ENCODE measurements at places on chromosomes 3 and 15. TPM values are rescaled to one million over a fixed set of nuclear protein-coding genes. Genes with fewer than 3 reads are reported as not detected.

GRCh38 chr15:41971895-41972252 is 483 bp downstream of the EHD4 start:
- DNase-seq: no peak

- no peak for DNase-seq
Observed at GRCh38 chr3:16071206-16071605, 103.3 kb upstream of the GALNT15 start.

- no peak for DNase-seq
Observed at GRCh38 chr3:87076946-87077345, 86.0 kb upstream of the VGLL3 start.

GRCh38 chr3:41974223-41974622 is 12.3 kb upstream of the ULK4 start:
- DNase-seq: no peak

DNA sequence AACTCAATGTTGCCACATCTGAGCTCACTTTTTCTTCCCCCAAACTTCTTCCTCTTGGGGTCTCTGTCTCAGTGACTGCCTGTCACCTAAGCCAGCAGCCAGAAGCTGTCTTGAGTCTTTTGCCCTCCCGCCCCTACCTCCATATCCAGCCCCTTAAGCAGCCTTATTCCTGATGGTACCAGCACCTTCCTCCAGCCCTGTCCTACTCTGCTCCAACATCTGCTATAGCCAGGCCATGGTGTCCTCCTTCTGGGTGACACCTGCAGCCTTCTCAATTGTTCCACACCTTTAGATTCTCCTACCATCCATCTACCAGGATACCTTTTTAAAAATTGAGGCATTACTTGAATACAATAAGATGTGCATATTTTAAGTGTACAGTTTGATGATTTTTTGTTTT is 53.8 kb downstream of the EPHB3 start:
- no peak for DNase-seq

DNA sequence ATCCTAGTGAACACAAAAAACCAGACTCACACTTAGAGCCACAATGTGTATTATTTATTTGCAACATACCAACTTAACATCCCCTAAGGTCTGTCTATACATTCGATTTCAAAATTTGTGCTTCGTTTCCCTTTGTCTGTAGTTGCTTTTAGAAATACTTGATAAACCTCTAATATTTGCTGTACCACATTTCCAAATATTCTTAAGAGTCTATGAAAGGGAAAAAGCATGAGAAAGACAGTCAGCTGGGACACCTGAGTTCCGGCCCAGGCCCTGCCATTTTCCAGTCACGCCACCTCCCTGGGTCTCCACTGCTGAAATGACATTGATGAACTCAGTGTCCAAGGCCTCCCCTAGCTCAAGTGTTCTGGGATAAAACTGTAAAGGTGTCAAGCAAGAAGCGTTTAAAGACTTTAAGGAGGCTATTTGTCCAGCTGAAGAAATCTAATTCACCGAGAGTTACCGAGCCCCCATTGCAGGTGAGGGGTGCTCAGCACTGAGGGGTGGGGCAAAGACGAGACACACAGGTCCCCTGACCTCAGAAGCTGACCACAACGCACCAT is 26.6 kb downstream of the LRRC2 start:
- no peak for DNase-seq

GRCh38 chr3:117150628-117151027 is 441.0 kb downstream of the TUSC7 start:
- DNase-seq: no peak

DNA sequence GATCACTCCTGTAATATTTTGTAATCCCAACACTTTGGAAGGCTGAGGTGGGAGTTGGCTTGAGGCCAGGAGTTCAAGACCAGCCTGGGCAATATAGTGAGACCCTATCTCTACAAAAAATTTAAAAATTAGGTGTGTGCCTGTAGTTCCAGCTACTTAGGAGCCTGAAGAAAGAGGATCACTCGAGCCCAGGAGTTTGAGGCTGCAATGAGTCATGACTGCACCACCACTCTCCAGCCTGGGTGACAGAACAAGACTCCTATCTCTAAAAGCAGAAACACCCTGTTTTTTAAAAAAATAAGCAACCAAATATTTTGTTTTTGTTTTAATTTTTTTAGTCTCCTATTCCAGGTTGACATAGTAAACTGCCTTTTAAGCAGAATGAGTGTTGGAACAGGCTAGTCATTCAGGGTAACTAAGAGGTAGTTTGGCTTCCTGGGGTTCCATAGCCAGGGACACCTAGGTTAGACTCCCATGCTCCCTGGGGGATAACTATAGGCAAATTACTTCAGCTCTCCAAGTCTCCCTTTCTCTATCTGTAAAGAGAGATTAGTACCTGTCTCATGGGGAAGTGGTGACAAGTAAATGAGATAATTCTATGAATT is 114.6 kb upstream of the C15orf61 start:
- no peak for DNase-seq

- no peak for DNase-seq
Observed at GRCh38 chr3:170397685-170398084, 21.0 kb upstream of the CLDN11 start.

RARRES1 gene
- not detected for total RNA-seq

SPTBN5 gene
- 0.17 TPM for total RNA-seq

LMAN1L gene
- total RNA-seq: not detected

CFAP100 gene
- not detected for total RNA-seq

MAPKAPK3 gene
- 105 TPM for total RNA-seq

SAXO2 gene
- 0.69 TPM for total RNA-seq

SLC6A11 gene
- total RNA-seq: not detected
